ENCODE measurements at places on chromosomes 1 and 21.

DNA sequence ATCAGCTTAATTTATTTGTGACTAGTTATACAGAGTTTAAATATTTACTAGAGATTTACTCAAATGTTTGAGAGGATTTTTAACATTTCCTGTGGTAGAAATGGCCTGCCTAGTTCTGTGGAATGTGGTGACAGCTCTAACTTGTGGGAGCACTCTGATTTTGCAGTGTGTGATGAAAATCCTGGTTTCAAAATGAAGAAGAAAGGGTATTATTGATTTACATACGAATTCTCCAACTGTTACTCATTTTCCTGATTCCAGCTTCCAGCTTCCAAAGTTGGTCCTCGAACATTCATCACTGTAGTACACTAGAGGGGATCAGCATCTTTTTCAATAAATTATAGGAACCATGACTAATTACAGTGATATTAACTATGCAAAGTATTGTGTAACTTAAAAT, 462.7 kb upstream of the PKN2 start:
- DNase-seq = no peak

GRCh38 chr1:224343679-224344078, 13.0 kb upstream of the CNIH4 start:
- DNase-seq = no peak

DNA sequence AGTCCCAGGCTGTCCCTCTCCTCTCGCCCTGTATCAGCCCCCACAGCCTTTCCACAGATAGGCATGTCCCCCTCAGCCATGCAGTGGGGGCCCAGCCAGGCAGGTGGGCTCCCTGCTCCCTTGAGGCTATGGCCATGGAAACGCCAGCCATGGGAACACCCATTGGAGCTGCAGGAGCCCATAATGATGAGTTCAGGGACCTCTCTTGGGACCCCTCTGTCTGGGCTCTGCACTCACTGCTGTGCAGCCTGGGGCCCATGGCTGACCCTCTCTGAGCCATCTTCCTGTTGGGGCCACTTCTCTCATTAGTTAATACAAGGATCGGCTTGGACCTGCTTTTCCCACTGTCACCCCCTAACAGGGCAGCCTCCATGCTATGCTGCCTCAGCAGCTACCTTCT, 33.2 kb downstream of the WNT3A start:
- DNase-seq = no peak

DNA sequence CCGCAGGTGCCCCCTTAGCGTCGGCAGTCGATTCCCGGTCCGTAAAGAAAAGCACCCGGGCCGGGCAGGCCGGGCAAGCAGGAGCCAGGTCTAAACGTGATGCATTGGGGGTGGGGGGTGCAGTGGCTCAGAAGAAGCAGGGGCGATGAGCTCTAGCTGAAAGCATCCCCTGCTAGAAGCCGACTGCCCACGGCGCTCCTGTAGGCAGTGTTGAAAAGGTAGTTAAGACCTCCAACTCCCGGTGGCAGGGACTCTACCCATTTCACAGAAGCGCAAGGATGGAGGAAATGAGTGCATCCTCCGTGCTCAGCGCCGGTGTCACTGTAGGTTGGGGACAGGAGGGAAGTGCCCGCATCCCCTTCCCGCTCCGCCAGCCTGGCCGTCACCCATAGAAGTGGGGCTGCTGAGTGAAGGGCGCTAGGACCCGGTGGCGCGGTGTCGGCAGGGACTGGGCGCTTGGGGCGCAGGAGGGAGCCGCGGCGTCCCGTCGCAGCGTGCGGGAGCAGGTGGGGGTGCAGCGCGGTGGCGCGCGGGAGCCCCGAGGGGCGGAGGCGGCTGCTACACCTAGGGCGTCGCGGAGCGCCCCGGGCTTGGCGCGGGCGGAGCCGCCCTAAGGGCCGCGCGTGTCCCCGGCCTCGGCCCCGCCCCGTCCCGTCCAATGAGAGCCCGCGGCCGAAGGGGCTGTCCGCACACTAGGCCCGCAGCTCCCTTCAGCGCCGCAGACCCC, at the start of gene WNT2B:
Gene WNT2B (plus strand): TSS at position 688 of the 727 bp plus-strand sequence. CDS start 298 bp downstream, outside the sequence.
- peak; percentile 78 for DNase-seq

DNA sequence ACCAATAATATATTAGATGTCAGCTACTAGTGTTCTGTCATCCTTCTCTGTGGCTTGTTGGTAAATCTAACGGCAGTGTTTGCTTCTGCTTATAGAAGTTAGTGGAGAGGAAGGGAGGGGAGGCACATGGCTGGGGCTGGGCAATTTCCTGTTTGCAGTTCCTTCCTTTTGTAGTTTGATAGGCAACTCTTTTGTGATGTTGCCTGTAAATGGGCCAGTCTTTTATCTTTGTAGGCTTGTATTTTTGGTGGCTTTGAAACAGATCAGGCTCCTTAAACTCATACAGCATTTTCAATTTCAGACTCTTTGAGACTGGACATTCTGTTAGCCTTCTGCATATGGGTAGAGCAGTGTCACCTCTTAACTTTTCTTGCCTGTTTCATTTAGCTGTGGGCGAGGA, 48.1 kb downstream of the CDC14A start:
- DNase-seq = peak; percentile 23

- no peak for DNase-seq
These were observed 2.4 kb downstream of the TUT4 start for GRCh38 chr1:52550447-52550846.

GRCh38 chr1:237684236-237684635, 206.5 kb downstream of the ZP4 start:
- DNase-seq = no peak

- peak; percentile 22 for DNase-seq
These were observed 351.0 kb upstream of the B3GALT2 start for GRCh38 chr1:193537266-193538002.

- DNase-seq = no peak
These were observed 8.1 kb downstream of the CELA2B start for GRCh38 chr1:15483971-15484370.

GRCh38 chr1:7207875-7208646, 422.8 kb downstream of the CAMTA1 start:
- DNase-seq = peak; percentile 52

- no peak for DNase-seq
These were observed 28.2 kb upstream of the KCNJ6 start for GRCh38 chr21:37944496-37944895.

- DNase-seq = no peak
These were observed 19.5 kb downstream of the USP25 start for GRCh38 chr21:15749082-15749860.

- no peak for DNase-seq
These were observed 18.3 kb downstream of the PBX1 start for GRCh38 chr1:164577291-164577690.

GRCh38 chr1:156752843-156753482, 1.5 kb upstream of the HDGF start:
- no peak for DNase-seq

DNA sequence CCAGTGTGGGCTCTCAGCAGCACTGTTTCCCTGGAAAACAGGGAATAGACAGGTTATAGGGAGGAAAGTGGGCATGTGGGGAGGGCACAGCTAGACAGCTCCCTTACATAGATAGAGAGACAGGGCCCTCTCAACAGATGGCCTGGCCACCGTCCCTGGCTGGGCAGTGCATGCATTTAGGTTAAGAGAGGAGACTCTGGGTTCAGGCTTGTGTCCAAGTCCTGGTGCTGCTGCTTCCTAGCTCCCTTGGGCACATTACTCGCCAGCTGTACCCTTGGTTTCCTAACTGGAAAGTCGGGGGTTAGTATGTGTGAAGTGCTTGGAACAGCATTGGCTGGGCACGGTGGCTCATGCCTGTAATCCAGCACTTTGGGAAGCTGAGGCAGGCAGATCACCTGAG, 9.1 kb downstream of the PLOD1 start:
- no peak for DNase-seq

GRCh38 chr1:232886271-232886670, 64.1 kb upstream of the NTPCR start:
- no peak for DNase-seq

GRCh38 chr1:169207797-169208520, 101.5 kb downstream of the ATP1B1 start:
- DNase-seq = no peak

DNA sequence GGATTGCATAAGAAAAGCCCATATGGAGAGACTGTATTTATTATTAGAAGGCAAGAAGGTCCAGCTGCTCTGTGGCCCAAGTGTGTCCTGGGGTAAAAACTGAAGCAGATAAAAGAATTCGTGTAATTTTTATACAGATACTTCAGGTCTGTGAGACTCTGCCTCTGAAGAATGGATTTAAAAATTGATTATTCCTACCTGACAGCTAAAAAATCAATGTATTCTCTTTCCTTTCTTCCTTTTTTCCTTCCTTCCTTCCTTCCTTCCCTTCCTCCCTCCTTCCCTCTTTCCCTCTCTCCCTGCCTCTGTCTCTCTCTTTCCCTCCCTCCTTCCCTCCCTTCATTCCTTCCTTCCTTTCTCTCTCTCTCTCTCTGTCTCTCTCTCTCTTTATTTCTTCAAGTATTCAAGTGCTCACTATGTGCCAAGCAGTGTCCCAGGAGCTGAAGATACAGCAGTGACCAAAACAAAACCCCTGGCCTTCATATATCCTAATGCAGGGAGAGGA, 11.3 kb upstream of the MGST3 start:
- no peak for DNase-seq

- DNase-seq = no peak
These were observed 859.6 kb downstream of the LTN1 start for GRCh38 chr21:28133116-28133515.

- no peak for DNase-seq
These were observed 191.0 kb upstream of the VAMP3 start for GRCh38 chr1:7579831-7580804.

GRCh38 chr21:33991133-33991532, 75.5 kb upstream of the ATP5PO start:
- DNase-seq = no peak

GRCh38 chr1:61051719-61052394, 30.5 kb upstream of the NFIA start:
- no peak for DNase-seq

DNA sequence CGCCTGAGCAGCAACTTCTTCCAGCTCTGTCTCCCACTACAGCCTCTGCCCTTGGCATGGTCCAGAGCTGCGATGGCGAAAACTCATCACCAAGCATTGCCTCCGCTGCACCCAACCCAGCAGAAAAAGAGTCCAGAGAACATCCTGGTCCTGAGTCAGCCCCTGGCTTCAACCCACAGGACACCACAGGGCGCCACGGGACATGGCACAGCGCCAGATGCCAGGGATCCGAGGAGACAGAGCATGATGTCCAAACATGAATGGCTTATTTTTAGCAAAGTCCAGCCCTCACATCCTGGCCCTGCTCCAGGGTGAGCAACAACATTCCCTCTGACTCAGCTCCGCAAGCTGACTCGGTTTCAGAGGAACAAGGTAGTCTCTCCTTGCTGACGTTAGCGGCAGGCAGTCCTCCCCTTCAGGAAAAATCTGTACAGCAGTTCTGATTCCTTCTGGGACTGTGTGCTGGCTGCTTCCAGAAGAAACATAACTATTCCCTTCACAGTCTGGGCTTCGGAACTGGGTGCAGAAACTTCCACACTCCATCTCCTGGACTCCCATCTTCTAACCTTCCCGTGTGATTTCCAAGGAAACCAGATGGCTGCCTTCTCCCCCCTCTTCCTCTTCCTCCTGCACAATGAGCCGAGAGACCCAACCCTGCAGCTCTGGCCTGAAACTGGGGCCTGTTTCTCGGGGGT, 131.3 kb downstream of the TOMM20 start:
- no peak for DNase-seq

GRCh38 chr1:162835157-162835899, 25.6 kb downstream of the CCDC190 start:
- DNase-seq = peak; percentile 63

- DNase-seq = no peak
These were observed 35.3 kb upstream of the CLIC4 start for GRCh38 chr1:24709791-24710441.

Data from GM13977 (cell line).